LHCN-M2 (cell line): ENCODE measurements at places on chromosomes 5 and 9. TPM values are rescaled to one million over a fixed set of nuclear protein-coding genes. Genes with fewer than 3 reads are reported as not detected.
A peak's percentile ranks its signal among the peaks of the same experiment; 100 is the strongest.

GRCh38 chr5:31866166-31866565, 227.2 kb downstream of the PDZD2 start:
- DNase-seq, result no peak

DNA sequence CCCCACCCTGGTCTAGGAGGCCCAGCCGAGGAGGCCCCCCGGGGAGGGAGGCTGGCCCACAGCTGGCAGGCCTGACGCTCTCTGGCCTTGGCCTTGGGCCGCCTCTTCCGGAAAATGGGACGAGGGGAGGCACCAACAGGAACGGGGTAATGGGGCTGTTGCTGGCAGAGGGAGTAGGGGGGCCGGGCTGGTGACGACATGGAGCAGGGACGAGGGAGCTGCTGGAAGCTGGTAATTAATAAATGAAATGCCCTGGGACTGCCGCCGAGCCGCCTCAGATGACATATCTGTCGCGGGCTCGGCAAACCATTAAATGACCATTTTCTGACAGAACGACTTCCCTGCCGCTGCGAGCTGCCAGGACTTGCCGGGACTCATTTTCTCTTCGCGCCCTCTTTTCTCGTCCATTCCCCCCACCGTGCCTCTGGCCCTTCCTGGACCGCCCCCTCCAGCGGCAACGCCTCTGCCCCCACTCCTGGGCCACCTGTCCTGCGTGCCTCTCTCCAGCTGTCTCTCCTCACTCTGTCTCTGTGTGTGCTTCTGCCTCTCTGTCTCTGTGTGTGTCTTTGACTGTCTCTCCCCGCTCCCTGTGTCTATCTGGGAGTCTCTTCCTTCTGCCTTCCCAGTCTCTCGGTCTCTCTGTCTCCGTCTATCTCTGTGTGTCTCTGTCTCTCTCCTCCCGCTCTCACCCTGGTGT, 215.7 kb downstream of the PAX5 start:
- DNase-seq, result no peak

- DNase-seq, result no peak
Measured at GRCh38 chr9:86469476-86470250, 115.5 kb upstream of the TUT7 start.

- peak; percentile 80 for DNase-seq
Measured at GRCh38 chr9:135499326-135500070, 984 bp upstream of the MRPS2 start.

DNA sequence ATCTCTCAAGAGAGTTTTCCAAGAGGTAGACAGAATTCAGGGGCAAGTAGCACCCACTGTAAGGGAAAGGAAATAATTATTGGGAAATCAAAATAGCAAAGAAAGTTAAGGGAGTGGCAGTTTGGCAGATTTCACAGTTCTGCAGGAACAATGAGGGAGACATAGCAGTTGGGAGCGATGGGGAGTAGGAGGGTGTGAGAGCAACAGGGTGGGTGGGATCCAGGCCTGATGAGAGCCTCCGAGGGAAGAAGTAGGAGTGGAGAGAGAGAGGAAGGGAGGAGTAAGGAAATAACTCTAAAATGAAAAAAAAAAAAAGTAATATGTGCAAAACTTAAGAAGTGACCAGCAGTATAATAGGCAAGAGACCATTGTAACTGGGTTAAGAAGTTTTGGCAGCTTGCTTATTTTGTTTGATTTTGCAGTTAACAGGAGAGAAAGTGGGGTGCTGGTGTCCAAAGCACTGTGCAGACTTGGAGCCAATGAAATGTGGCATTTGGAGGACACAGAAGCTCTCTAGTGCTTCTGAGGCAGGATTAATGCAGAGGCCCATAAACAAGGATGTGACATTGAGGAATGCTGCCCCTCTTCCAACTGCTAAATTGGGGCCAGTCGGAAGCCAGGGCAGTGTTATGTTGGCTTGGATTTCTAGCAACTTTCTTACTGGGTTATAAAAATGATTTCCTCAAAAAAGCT, 10.2 kb downstream of the TNFAIP8 start:
- DNase-seq, result no peak

DNA sequence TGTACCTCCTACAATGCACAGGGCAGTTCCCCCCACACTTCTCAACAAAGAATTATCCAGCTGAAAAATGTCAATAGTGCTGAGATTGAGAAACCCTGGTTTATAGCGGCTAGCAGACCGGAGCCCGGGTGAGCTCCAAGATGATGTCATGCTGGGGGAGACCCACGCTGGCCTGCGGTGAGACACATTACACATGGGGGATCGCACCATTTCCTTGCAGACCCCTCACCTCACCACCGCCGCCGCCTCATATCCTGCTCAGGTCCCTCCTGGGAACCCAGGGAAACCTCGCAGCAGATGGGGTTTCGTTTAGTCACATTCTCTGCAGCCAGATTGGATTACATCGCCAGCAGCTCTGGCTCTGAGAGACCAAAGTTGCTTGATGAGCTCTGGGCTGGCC, 14.7 kb upstream of the TNC start:
- peak; percentile 89 for DNase-seq

GRCh38 chr9:133200631-133201030, 8.4 kb downstream of the OBP2B start:
- DNase-seq, result no peak

DNA sequence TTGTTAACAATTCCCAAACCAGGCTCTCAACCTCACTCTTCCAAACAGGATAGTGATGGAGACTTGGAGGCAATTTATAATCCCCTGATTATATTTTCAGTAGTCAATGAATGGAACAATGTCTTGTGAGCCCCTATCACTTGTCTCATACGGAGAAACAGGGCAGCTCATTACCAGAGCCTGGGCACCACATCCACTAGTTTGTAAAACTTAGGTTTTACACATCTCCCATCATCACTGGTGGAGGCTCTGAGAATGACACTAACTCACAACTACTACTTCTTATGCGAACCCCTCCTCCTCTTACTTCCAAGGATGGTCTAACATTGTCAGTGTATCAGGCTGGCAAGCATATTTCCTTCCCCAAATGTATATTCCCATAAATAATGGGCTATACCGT, 253.7 kb downstream of the EPB41L4A start:
- no peak for DNase-seq

- DNase-seq, result peak; percentile 80
Measured at GRCh38 chr5:154753792-154754191, 1.4 kb upstream of the LARP1 start.

- DNase-seq, result no peak
Measured at GRCh38 chr9:104027295-104027694, 66.8 kb upstream of the SMC2 start.

DNA sequence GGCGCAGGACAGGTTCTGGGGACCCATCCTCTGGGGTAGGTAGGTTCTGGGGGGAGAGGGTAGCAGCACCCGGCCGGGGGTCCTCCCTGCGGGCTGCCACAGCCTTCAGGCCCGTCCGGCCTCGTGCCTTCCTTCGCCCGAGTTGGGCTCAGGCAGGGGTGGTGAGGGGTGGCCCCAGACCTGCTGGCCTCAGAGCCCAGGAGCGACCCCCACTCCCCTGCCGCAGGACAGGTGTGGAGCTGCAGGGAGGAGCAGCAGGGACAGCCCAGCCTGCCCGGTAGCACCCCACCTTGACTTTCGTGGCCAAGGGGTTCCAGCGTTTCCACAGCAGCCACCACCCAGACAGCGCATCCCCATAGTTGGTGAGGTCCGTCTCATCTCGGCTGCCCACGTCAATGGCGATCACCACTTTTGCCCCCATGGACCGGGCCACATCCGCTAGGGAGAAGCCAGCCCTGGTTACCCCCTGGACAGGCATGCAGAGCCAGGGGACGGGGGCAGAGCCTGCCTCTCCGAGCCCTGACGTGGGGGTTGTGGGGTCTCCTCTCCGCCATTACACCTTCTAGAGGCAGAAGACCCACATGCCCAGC, 3.4 kb upstream of the NSMF start:
- no peak for DNase-seq

GRCh38 chr9:107749787-107750444, 260.3 kb upstream of the KLF4 start:
- DNase-seq, result peak; percentile 92

DNA sequence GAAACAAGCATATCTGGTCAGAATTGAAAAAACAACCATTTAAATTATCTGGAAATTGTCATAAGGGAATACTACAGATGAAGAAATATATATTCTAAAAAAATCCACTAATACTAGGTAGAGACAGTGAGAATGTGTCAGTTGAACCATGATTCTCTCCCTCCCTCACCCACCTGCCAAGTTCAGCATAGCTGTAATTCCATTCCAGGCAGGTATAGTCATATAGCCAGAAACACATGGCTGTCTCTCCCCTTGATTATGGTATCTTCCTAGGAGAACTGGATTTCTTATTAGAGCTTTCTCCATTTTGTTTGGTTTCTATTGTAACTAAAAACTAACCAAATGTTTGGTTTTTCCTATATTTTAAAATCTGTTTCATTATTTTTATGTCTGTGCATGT, 509.2 kb downstream of the CDH10 start:
- no peak for DNase-seq

DNA sequence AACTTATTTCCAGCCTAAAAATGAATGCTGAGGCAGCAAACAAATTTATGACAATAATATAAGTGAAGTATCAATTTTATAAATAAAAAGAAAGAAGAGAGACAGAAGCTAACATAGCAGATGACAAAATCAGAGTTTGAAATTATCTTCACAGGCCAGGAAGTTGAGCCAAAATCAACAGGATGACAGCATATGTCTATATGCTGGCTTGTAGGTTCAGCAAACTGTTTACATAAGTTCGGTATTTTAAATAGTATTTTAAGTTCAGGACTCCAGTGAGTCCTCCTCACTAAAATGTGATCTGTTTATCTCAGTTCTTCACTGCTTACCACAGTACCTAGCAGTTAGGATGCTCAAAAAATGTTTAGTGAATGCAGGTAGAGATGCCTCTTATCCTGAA, 359.6 kb upstream of the SMC2 start:
- no peak for DNase-seq

GRCh38 chr9:14926941-14927624, 16.9 kb upstream of the FREM1 start:
- DNase-seq, result no peak

GRCh38 chr9:130487500-130487899, 42.7 kb downstream of the ASS1 start:
- no peak for DNase-seq

GRCh38 chr5:178113141-178113787, at the start of gene N4BP3:
Gene N4BP3 (plus strand): TSS chr5:178113532. CDS start chr5:178119584, 6,052 bp downstream.
- DNase-seq, result no peak

- peak; percentile 65 for DNase-seq
Measured at GRCh38 chr9:115349542-115349941, 231.6 kb upstream of the TNC start.

- peak; percentile 49 for DNase-seq
Measured at GRCh38 chr5:153793699-153794098, 245.0 kb downstream of the FAM114A2 start.

DNA sequence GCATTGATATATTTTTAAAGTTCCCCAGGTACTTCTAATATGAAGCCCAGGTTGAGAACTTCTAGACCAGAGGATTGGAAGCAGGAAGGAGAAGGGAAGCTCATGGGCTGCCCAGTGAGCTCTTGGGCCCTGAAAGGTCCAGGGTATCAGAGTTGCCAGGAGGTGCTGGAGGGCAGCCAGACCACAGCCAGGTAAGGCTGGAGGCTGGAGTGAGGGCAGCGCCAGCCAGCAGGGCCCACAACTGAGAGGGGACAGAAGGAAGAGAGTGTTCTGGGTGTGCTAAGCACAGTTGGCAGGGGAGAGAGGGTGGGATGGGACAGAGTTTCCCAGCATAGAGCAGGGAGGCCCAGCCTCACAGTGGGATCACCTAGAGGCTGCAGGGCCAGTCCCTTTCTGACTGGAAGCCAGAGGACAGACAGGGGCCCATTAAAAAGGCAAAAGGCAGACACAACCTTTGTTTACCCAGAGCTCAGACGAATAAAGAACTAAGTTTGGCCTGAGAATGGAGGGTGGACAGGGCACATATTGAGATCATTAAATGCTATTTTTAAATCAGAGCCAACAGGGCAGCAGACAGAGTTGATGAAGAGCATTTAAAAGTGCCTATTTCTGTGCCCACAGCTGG, 94.9 kb downstream of the PDE8B start:
- DNase-seq, result no peak

GRCh38 chr5:86765778-86766502, 148.2 kb downstream of the COX7C start:
- DNase-seq, result no peak

DNA sequence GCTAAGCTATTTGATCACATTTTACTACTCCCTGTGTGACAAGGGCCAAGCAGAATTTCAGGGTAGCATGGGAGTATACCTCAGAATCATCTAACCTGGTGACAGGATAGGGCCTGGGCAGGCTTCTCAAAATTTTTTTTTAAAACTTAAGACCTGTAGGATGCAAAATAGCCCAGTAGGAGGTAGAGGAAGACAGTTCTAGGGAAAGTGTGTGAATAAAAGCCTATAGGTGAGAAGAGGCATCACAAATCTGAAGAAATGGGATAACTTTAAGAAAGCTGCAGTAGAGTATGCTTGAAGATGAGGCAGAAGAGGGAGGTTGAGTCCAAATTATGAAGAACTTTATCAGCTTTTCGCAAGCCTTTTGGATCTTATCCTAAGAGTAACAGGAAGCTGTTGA, 32.3 kb downstream of the CNTRL start:
- DNase-seq, result no peak

DNA sequence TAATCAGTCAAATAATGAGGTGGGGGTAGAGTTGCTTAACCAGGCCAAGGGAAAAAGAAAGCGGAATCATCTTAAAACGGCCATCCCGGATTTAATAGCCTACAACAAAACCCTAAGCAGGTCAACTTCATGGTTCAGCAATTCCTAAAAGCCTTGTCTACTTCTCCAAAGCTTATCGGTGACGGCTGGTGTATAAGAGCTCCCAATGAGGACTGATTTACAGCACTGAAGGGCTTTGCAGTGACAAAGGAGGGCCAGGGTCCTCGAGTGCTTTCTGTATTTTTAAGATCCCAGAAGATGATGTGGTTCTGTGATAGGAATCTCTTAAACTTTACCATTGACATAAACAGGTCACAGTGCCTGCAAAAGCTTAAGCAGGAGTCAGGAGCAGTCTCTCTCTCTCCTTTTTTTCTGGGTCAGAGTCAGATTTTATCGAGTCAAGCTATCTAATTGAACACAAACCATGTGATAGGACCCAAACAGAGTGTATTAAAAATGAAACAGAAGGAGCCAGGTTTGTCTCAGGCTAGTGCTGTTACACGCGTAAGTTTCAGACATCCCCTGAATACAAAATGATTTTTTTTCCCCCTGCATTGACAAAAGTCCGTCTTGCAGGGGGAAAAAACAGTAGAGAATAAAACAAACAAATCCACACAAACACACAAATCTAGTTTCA, 663.6 kb upstream of the ZNF608 start:
- DNase-seq, result no peak

- peak; percentile 28 for DNase-seq
Measured at GRCh38 chr9:36063804-36064447, 27.2 kb downstream of the RECK start.

- peak; percentile 98 for DNase-seq
Measured at GRCh38 chr9:115234094-115234493, 116.1 kb upstream of the TNC start.

GRCh38 chr5:14286007-14286406, 142.9 kb downstream of the TRIO start:
- peak; percentile 42 for DNase-seq

- no peak for DNase-seq
Measured at GRCh38 chr9:114395768-114396167, 8.0 kb upstream of the AKNA start.

Gene MSANTD3
- 84.2 and 91.1 TPM in 2 replicates for total RNA-seq

Gene PCDHGA8
- 0.26 and 0.75 TPM in 2 replicates for total RNA-seq

Gene ARHGEF28
- total RNA-seq, result 85.6 and 90.0 TPM in 2 replicates

Gene PDCD1LG2
- total RNA-seq, result 18.3 and 20.6 TPM in 2 replicates

Gene ZFP2
- total RNA-seq, result 0.64 and 0.92 TPM in 2 replicates

Gene LECT2
- not detected in 2 replicates for total RNA-seq

Gene FGF10
- total RNA-seq, result 0.46 and 1.3 TPM in 2 replicates

Gene SPTAN1
- total RNA-seq, result 169 and 208 TPM in 2 replicates

Gene SHISAL2B
- total RNA-seq, result not detected in 2 replicates

Gene C9orf50
- total RNA-seq, result not detected in 2 replicates

Gene CCL21
- total RNA-seq, result not detected in 2 replicates
